ENCODE measurements at places on chromosomes 3 and 15. TPM values are rescaled to one million over a fixed set of nuclear protein-coding genes. Genes with fewer than 3 reads are reported as not detected.

ZNF660 gene
- 1.6 TPM for polyA plus RNA-seq

RETNLB gene
- not detected for polyA plus RNA-seq

LARP6 gene
- 12.9 TPM for polyA plus RNA-seq

MESD gene
- 39.8 TPM for polyA plus RNA-seq

CYP1A1 gene
- 0.71 TPM for polyA plus RNA-seq

C3orf52 gene
- polyA plus RNA-seq = 1.8 TPM

IMPG2 gene
- not detected for polyA plus RNA-seq

C3orf22 gene
- not detected for polyA plus RNA-seq

IL20RB gene
- polyA plus RNA-seq = 0.21 TPM

CSPG5 gene
- not detected for polyA plus RNA-seq

TMEM62 gene
- 11.3 TPM for polyA plus RNA-seq

CSTA gene
- polyA plus RNA-seq = 3.1 TPM

SST gene
- polyA plus RNA-seq = 0.30 TPM

ABHD5 gene
- 10.9 TPM for polyA plus RNA-seq

SLC24A5 gene
- polyA plus RNA-seq = not detected

ANKRD63 gene
- polyA plus RNA-seq = not detected

SKOR1 gene
- not detected for polyA plus RNA-seq

GATA2 gene
- polyA plus RNA-seq = not detected

CIP2A gene
- polyA plus RNA-seq = 25.0 TPM

FOXB1 gene
- not detected for polyA plus RNA-seq

USP50 gene
- polyA plus RNA-seq = not detected

SRGAP3 gene
- polyA plus RNA-seq = 1.7 TPM

Measured in GM12878 (cell line).